ENCODE measurements at places on chromosomes 7 and 10. TPM values are rescaled to one million over a fixed set of nuclear protein-coding genes. Genes with fewer than 3 reads are reported as not detected.

DNA sequence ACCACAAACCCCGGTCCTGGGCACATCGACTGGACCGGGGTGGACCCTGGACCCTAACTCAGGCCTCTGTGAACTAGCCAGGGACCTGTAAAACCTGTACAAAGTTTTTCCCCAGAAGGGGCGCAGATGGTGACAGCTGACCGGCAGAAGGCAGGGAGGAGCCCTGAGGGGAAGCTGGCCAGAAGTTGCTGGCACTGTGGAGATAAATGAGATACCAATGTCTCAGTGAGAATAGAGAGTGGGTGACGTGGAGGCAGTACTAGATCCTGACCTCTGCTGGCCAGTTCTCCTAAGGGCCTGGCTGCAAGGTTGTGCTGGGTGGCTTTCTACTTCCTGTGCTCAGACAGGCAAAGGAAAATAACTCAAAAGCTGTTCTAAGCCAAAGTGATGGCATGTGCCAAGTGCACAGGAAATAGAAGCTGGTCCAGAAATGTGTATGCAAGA lies 10.6 kb upstream of the TSPAN14 start:
- DNase-seq = no peak
- H3K4me3 ChIP-seq = no peak overlapping the region
- H3K27me3 ChIP-seq = no peaks in the 10 kb centered on the region

DNA sequence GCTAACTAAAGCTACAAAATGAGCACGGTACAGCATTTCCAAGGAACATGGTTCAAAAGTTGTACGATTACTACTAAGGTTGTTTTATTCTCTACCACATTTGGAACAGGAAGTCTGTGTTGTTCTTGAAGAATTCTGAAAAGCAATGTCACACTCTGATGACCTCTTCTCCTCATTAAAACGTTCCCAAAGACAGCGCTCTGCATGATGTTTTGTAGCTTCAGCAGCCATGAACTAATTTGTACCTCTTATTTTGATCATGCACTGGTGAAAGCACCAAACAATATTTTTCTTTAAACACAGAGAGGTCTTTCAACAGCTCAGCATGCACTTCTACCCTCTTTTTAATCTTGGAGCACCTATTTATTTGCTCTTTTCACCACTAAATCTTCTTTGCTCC lies 75.0 kb upstream of the TES start:
- no peaks in the 10 kb centered on the region for H3K27me3 ChIP-seq
- no peak overlapping the region for H3K4me3 ChIP-seq
- no peaks in the 10 kb centered on the region for H3K36me3 ChIP-seq
- H3K27ac ChIP-seq = no peak overlapping the region
- peaks cover 16% of the 10 kb centered on the region for H3K4me1 ChIP-seq

DNA sequence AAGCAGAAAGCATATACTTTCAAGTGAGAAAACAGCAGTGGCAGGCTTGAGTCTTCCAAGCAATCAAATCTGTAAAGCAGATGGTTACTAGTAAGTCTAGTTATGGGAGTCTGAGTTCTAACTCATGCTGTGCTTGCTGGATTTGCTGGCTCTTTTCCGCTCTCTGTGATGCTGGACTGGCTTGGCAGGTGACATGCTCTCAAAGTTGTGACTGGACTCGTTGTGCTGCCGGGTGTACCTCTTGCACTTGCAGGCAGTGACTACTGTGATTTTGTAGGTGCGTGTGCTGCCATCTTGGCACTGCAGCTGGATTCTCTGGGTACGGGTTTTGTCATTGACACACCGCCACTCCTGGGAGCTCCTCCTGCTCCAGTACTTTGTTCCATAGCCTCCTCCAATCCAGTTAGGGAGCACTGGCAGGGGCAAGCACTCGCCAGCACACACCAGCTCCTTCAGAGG lies 3.1 kb downstream of the SOSTDC1 start:
- H3K4me1 ChIP-seq = peaks cover 11% of the 10 kb centered on the region
- no peaks in the 10 kb centered on the region for H3K36me3 ChIP-seq
- no peak overlapping the region for H3K4me3 ChIP-seq
- H3K27ac ChIP-seq = no peak overlapping the region

- H3K27ac ChIP-seq = peak overlapping the region; percentile 4
- no peaks in the 10 kb centered on the region for H3K27me3 ChIP-seq
- DNase-seq = no peak
- no peaks in the 10 kb centered on the region for H3K4me1 ChIP-seq
Measured at GRCh38 chr10:58820861-58821751, 308.4 kb downstream of the BICC1 start.

DNA sequence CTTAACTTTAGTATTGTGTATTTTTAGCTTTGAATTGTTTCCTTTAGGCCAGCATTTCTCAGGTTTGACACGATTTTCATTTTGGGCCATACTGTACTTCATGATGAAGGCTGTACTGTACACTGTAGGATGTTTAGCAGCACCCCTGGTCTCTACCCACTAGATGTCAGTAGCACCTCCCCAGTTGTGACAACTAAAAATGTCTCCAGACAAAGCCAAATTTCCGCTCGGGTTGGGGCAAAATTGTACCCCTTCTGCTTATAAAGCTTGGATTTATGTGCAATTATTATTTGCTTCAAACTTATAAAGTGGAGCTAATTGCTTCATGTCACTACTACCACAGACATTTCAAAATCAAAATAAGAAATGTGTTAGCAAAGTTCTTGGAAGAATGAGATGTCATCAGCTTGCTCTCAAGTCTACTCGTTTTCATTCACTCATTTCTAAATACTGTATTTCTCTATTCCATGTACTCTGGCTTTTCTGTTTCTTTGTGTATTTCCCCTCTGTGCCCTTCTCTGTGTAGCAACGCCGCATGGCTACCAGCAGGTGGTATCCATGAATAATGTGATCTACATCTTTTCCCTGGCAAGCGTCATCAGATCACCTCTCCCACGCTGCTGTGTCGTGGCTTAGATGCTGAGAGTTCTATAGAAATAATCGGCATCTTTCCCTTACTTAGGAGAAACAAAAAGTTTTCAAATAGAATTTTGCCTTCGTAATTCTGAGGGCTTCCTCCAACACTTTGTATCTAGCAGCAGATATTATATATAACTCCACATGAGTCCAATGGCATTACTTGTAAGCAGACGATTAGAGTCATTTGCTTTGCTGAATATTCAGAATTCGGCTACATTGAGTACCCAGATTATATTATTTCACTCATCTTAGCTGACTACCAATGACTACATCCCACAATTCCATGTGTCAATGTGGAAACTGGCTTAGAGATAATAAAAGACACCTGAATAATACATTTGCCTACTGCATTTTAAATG lies 47.8 kb upstream of the CALCR start:
- no peaks in the 10 kb centered on the region for H3K4me1 ChIP-seq
- H3K4me3 ChIP-seq = no peak overlapping the region
- H3K27ac ChIP-seq = no peak overlapping the region
- H3K36me3 ChIP-seq = no peaks in the 10 kb centered on the region

DNA sequence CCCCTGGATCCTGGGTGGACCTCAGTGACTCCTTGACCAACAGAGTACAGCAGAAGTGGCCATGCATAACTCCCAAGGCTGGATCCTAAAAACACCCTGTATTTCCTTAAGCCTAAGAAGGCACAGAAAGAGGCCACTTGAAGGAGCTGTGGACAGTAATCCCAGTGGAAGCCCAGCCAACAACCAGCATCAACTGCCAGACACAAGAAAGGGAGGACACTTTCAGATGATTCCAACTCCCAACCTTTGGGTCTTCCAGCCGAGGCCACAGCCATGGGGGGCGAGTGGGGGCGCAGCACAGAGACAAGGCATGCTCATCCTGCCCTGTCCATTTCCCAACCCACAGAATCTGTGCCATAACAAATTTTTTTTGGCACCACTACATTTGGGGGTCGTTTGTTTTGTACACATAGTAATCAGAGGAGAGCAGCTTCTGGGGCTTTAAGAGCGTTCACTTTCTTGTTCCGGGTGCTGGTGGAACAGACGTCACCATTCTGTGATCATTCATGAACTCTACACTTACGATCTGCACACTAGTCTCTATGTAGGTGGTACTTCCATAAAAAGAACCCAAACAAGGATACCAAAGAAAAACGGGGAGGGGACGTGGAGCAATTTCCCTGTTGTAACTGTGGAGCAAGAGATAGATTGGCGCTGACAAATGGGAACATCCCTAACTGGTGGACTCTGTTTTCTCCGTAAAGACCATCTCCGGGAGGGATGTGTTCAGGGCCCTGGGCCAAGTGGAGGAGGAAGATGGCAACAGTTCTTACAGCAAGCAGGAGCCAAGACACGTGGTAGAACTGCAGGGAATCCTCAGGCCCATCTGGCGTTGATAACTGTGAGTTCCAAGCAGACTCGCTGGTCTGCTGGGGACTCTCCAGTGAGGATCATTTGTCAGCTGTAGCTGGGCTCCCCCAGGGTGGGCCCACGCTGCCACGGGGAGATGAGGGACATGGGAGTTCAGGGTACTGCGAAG lies 6.0 kb upstream of the SLC29A3 start:
- H3K4me1 ChIP-seq = peaks cover 13% of the 10 kb centered on the region
- no peaks in the 10 kb centered on the region for H3K27me3 ChIP-seq
- H3K27ac ChIP-seq = peak overlapping the region; percentile 65
- peak; percentile 95 for DNase-seq

GRCh38 chr10:123795196-123795780 lies 96.3 kb downstream of the CPXM2 start:
- H3K27me3 ChIP-seq = no peaks in the 10 kb centered on the region
- peak; percentile 74 for DNase-seq
- H3K36me3 ChIP-seq = no peaks in the 10 kb centered on the region
- H3K27ac ChIP-seq = peak overlapping the region; percentile 53
- peaks cover 21% of the 10 kb centered on the region for H3K4me1 ChIP-seq
- no peak overlapping the region for H3K4me3 ChIP-seq

DNA sequence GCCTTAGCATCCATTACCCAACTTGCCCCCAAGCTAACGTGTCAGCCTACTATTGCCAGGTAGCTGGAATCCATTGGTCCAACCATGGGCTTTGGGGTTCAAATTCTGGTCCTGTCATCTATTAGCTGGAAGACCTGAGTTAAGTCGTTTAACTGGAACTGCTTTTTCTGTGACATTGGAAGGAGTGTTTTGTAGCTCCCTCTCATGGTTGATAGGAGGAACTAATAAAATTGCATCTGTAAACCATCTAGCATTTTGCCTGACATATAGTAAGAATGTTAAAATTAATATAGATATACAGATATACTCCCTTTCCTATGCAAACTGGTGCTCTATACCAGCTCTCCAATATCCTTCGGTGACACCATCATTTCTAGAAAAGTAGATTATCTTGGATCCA lies 23.8 kb upstream of the SLF2 start:
- no peaks in the 10 kb centered on the region for H3K36me3 ChIP-seq
- H3K4me3 ChIP-seq = no peak overlapping the region
- DNase-seq = no peak
- H3K27me3 ChIP-seq = peaks cover 36% of the 10 kb centered on the region

DNA sequence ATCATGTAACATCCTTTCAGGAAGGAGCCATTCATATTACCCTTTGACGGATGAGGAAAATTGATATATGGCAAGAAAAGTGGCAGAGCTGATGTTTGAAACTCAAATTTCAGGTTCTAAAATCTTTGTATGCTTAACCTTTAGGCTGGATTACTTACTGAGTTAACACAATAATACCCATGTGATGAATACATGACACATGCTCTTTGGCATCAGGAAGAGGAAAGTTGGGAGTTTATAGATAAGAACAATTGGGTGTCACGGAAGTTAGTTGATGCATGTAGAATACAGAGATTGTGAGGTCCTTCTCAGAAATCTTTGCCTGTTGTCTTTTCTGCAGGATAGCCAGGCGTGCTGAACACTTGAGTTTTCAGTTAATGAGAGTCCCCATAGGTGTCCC lies 572.1 kb upstream of the POM121L12 start:
- H3K36me3 ChIP-seq = no peaks in the 10 kb centered on the region
- H3K4me3 ChIP-seq = no peak overlapping the region
- no peak overlapping the region for H3K27ac ChIP-seq
- no peaks in the 10 kb centered on the region for H3K27me3 ChIP-seq
- no peak for DNase-seq
- H3K4me1 ChIP-seq = no peaks in the 10 kb centered on the region

DNA sequence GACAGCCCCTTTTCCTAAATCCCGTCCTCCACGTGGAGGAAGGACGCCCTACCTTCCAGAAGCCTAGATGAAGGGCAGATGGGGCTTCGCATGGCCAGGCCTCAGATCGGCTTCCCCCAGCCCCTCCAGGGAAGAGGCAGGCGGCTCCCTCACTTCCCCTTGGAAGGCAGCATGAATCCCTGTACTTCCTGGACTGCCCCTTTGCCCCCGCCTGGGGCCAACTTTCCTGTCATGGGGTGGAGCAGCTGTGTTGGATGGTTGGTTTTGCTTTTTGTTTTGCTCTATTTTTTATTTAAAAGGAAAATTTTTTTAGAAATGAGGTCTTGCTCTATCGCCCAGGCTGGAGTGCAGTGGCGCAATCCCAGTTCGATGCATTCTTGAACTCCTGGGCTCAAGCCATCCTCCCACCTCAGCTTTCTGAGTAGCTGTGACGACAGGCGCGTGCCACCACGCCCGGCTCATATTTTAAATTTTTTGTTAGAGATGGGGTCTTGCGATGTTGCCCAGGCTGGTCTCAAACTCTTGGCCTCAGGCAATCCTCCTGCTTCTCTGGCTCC lies 27.2 kb downstream of the GTF2IRD1 start:
- H3K27ac ChIP-seq = peak overlapping the region; percentile 96
- H3K27me3 ChIP-seq = no peaks in the 10 kb centered on the region
- no peaks in the 10 kb centered on the region for H3K36me3 ChIP-seq
- peaks cover 72% of the 10 kb centered on the region for H3K4me1 ChIP-seq
- no peak for DNase-seq

GRCh38 chr10:61655335-61655851 lies 7.3 kb upstream of the CABCOCO1 start:
- H3K4me3 ChIP-seq = no peak overlapping the region
- DNase-seq = no peak
- H3K36me3 ChIP-seq = no peaks in the 10 kb centered on the region

DNA sequence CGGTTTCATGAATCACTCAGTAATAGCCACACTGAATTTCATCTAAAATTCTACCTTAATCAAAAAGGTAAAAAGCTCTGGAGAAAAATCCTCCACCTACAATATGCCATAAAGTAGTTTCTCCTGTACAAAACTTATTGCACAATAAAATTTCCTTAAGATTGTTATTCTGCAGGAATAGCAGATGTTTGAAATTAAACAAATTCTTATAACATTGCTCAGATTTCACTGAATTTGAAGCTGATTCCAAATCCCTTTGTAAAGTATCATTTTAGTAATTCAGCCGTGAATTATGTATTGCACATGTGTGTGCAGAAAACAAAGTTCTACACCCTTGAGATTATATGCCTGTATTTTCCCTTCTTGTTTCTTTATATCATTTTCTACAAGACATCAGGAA lies 123.8 kb downstream of the AMPH start:
- H3K4me3 ChIP-seq = no peak overlapping the region
- H3K36me3 ChIP-seq = no peaks in the 10 kb centered on the region

GRCh38 chr7:152969335-152969734 lies 209.8 kb downstream of the ACTR3B start:
- H3K4me1 ChIP-seq = no peaks in the 10 kb centered on the region
- no peak for DNase-seq
- no peaks in the 10 kb centered on the region for H3K27me3 ChIP-seq
- no peak overlapping the region for H3K4me3 ChIP-seq
- H3K36me3 ChIP-seq = no peaks in the 10 kb centered on the region
- no peak overlapping the region for H3K27ac ChIP-seq

- H3K4me3 ChIP-seq = no peak overlapping the region
- H3K4me1 ChIP-seq = peaks cover 6% of the 10 kb centered on the region
Measured at GRCh38 chr7:111537134-111537533, 25.2 kb downstream of the IMMP2L start.

THNSL1 gene
- total RNA-seq = 0.65 TPM

STOX1 gene
- total RNA-seq = 9.1 TPM

CYP3A5 gene
- 0.91 TPM for total RNA-seq

ZNF485 gene
- total RNA-seq = 2.3 TPM

IRF5 gene
- total RNA-seq = 9.4 TPM

SLC26A3 gene
- total RNA-seq = 8.7 TPM

GJD4 gene
- total RNA-seq = not detected

C10orf143 gene
- 5.0 TPM for total RNA-seq

PLXDC2 gene
- total RNA-seq = 54.2 TPM

COL13A1 gene
- total RNA-seq = 1.2 TPM

SVIL gene
- 920 TPM for total RNA-seq

KLF14 gene
- total RNA-seq = not detected

Data from esophagus muscularis mucosa (tissue), 4 donors.